ENCODE measurements at places on chromosomes 13 and 19.

GRCh38 chr19:39106194-39106593 is 19.4 kb upstream of the PAK4 start:
- no peak for DNase-seq

- DNase-seq, result no peak
Observed at GRCh38 chr13:112831196-112831595, 137.8 kb upstream of the MCF2L start.

DNA sequence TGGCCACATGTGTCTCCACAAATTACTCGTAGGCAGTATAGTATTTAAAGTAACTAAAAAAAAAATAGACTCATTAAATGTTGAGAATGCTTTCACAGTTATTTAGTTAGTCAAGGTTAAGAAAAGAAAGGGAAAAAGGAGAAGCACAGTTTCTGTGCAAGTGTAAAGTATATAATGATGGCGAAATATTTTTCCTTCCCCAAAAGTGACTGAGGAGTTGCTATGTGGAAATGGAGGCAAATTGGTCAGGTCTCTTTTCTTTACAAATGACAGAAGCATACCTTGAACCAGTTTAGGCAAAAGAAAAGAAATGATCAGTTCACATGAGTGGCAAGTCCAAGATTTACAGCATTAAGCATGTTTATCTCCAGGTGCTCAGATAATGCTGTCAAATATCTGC is 18.0 kb downstream of the CSNK1A1L start:
- no peak for DNase-seq

DNA sequence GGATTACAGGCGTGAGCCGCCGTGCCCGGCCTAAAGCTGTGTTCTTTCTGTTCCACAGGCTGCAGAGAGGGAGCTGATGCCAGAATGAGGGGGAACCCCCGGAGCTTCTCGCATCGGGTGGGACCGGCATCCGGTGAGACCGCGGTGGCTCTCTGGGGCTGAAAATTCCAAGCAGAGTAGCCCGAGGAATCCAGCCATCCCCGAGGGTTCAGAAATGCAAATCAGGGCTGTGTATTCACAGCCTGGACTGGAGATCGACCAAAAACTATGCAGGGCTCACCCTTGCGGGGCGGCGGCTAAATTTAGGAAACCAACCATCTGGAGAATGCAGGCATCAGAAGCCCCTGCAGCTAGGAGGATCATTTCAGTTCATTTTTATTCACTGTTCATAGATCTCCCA is 99.2 kb downstream of the GNG7 start:
- no peak for DNase-seq

DNA sequence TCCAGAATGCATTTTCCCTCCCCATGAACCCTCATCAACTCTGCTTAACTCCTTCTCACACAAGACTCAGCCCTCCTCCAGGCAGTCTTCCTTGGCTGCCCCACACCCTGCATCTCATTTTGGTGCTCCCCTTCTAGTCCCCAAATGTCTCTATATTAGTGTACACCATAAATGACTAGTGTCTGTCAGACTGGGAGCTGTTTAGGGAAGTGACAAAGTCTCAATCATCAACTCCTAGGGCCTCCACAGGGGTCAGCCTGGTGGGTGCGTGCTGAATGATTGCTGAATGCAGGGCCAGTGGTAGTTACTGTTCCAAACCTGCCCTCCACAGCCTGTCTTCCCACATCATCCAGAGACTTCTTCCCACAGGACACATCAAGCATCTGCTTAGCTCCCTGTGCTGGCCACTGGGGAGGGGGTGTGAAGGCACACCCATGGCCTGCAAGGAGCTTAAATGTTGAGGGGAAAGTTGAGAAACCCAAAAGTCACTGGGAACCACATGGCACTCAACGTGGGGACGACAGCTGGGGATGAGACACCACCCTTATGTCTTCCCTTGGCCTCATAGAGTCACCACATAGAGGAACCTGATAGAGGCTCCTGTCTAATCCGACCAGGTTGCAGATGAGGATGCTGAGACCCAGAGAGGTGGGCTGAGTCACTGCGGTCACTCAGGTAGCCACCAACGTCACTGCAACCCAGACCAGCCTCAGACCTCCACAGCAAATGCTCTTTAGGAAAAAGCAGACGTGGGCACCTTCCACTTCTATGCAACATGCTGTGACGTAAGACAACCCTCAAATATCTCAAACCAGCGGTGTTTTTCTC is 79.3 kb upstream of the TM9SF2 start:
- peak; percentile 68 for DNase-seq

GRCh38 chr13:103039183-103039582 is 27.0 kb downstream of the SLC10A2 start:
- no peak for DNase-seq

- DNase-seq, result no peak
Observed at GRCh38 chr19:46744005-46744691, 1.7 kb upstream of the FKRP start.

DNA sequence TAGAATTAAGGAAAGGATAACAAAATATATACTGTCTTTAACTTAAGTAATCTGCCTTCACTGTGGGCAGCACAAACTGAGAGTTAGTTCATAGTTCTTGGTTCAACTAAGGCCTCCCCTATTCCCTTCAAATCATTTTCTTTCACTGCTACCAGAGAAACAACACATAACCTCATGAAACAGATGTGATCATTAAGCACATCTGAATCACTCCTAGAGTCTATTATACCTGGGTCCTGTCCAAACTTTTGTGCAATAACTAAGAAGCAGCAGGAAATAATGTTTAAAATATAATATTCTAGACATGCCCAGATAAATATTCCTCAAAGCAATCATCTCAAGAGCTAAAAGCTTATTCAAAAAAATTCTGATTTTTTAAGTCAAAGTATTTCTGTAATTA is 62.9 kb downstream of the ZC3H13 start:
- DNase-seq, result no peak

DNA sequence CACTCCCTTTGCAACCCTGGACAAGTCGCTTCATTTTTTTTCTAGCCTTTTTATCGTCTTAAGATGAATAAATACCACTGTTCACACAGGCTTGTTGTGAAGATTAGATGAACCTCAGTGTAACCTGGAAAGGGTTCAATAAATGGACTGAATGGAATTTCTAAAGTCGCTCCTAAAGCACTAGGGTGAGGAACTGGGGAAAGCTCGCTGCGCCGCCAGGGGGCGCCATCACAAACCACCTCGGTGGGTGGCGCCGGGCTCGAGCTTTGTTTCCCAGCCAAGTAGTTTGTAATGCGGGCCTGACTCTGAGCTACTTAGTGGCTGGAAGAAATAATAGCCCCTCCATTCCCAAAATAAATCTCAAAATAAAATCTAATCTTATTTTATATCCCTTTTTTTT is 2.2 kb upstream of the CEACAM6 start:
- peak; percentile 86 for DNase-seq

- DNase-seq, result peak; percentile 74
Observed at GRCh38 chr13:27619728-27620376, 477 bp downstream of the LNX2 start.

GRCh38 chr13:44755872-44756271 is 179.7 kb upstream of the TSC22D1 start:
- no peak for DNase-seq

GRCh38 chr13:24911133-24911908 is 147.4 kb downstream of the RNF17 start:
- no peak for DNase-seq

- no peak for DNase-seq
Observed at GRCh38 chr19:33722456-33723239, 74.0 kb upstream of the KCTD15 start.

- peak; percentile 57 for DNase-seq
Observed at GRCh38 chr19:4916292-4917082, 7.2 kb downstream of the UHRF1 start.

- no peak for DNase-seq
Observed at GRCh38 chr19:7720351-7720750, 11.6 kb downstream of the CLEC4G start.

GRCh38 chr19:3691372-3691716 is 8.9 kb downstream of the PIP5K1C start:
- DNase-seq, result no peak

DNA sequence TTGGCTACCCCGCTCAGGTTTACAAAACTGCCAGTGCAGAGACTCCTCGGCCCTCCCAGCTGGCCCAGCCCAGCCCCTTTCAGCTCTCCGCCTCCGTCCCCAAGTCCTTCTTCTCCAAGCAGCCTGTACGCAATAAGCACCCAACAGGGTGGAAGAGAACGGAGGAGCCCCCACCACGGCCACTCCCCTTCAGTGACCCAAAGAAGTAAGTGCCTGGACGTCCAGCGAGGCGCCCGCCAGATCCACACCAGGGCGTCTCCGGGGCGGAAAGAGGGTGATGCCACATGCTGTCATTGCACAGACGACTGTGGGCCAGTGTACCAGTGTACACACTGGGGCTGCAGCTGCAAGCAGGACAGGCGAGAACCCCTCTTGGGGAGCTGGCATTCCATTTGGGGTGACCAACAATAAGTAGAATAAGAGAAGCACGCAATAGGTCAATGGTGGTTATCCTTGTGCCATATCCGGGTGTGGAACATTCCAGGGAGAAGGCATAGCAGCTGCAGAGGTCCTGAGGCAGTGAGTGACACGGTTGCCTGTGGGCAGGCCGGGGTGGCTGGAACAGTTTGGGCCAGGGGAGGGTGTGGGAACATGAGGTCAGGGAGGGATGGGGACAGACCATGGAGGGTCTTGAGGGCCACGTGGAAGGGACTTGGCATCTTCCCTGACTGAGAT is 41.3 kb downstream of the DPF1 start:
- no peak for DNase-seq

DNA sequence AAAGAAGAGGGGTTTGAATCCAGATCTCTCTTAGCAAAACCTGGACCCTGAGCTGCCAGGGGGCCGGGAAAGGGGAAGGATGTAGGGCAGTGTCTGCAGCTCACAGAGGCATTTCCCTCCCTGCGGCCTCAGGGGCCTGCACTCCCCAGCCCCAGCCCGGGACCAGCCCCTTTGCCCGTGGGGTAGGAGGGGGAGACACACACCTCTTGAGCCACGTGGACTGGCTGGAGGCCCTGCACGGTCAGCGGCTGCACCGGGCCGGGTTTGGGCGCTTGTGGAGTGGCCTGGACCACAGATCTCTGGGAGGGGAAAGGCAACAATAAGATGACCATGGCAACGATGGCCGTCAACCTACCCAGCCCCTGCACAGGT is 26.9 kb downstream of the RFX1 start:
- no peak for DNase-seq

- DNase-seq, result no peak
Observed at GRCh38 chr13:36259361-36260137, 38.1 kb downstream of the CCDC169 start.

DNA sequence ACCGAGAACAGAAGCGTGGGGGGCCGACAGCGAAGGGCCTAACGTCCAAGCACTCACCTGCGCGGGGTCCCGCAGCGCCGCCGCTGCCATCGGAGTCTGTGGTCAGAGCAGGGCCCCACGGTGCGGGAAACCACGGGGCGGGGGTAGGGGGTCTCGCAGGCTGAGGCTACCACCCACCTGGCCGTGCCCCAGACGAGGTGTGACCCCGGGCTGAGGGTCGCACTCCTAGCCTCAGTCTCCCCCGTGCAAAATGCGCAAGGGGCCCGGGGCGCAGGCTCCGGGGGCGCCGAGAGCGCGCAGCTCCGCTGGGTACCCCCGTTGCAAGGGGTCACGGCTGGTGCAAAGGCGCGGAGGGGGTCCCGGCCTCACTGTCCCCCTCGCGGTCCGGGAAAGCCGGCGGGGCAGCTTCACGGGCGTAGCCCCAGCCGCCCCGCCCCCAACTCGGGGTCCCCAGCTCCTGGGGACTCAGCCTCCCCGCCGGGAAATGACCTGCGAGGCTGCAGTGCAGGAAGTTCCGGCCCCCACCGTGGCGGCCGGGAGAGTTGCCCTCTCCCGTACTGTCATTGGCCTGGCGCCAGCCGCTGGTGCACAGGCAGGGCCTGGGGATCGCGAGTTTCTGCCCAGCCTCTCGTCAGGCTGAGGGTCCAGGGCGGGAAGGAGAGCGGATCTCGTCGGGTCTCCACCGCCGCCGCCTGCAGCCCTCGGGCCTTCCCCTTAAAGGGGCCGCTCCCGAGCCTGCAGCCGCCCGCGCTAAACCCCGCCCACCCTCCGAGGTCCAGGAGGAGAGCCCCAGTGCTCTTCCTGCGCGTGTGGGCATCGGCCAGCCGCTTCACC is at the start of gene ZNF792:
Gene ZNF792 (minus strand): TSS at position 657 of the 834 bp plus-strand sequence. CDS start 567 bp downstream, at position 90.
- peak; percentile 67 for DNase-seq

- no peak for DNase-seq
Observed at GRCh38 chr13:99268822-99269221, 10.6 kb upstream of the GPR18 start.

DNA sequence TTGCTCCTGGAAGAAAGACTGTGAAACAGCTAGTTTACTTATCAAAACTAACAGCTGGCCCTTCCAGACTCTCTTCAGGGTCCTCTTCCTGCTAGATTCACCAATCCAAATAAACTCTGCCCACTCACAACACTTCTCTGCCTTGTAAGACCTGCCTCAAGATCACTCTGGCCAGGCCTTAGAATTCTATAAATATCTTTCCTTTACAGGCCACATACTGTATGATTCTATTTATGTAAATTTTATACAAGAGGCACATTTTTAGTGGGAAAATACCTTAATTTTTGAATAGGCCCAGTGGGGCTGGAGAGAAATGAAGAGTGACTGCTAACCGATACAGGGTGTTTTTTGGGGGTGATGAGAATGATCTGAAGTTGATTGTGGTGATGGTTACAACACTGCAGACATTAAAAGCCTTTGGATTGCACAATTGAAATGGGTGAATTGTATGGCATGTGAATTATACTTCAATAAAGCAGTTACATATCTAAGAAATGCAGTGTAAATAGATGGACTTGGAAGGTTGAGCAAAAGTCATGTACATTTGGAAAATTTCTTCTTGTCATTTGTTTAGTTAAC is 141.8 kb downstream of the GPC5 start:
- no peak for DNase-seq

DNA sequence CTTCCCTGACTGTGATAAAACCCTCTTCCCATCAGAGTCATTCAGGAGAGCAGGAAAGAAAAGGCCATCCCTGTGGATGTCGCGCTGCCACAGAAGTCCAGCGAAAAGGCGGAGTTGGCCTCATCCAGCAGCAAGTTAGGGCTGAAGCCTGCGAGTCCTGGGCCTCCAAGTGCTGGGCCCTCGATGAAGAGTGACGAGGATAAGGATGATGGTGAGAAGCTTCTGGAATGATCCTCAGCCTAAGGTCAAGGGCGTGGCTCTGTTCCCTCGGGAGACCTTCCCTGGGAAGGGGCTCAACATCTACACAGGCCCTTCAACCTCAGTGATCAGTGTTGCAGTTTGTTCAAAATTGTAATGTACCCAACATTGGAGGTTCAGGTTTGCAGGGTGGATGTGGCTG is 22.3 kb downstream of the TEX29 start:
- no peak for DNase-seq

DNA sequence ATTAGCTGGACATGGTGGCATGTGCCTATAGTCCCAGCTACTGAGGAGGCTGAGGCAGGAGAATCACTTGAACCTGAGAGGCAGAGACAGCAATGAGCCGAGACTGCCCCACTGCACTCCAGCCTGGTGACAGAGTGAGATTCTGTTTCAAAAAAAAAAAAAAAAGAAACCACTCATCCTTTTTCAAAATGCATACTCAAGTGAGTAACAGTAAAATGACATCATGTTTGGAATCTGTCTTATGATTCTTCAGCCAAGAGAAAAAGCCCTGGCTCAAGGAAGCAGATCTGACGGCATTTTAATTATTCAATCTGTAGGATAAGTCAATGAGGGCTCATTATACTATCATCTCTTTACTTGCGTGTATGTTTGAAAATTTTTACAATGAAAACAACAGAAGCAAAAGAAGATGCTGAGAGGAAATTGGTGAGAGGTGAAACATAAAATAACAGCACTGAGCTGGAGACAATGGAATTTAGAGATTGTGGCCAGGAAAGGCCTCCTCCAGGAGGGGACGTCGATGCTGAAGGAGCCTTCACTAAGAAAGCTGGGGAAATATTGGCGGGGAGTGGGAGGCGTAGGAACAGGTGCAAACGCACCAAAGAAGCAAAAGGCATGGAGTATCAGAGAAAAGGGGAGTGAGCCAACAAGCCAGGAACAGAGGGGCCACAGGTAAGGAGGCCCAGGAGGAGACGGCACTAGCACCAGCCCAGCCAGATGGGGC is 12.9 kb upstream of the CCNE1 start:
- DNase-seq, result no peak
